ENCODE measurements at places on chromosomes 11 and 22.

GRCh38 chr11:35553021-35553420, 27.6 kb upstream of the PAMR1 start:
- no peak for DNase-seq

DNA sequence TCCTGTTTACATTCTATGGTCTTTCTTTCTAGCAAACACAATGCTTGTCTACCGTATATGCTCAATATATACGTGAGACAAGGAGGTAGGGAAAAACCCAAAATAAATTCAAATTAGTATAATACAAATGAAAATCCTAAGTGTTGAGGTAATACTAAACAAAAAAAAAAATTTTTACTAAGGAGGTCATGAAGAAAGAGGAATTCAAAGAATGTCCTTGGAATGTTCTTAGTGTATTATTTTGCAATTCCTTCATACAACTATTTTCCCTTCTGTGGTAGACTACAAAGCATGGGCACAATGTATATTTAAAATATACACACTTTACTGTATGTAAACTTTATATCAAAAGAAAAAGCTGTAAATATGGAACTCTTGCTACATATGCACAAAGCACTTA, 36.4 kb downstream of the PIK3C2A start:
- DNase-seq, result peak; percentile 8

GRCh38 chr11:111001986-111002611, 243.4 kb upstream of the POU2AF2 start:
- peak; percentile 78 for DNase-seq

GRCh38 chr11:69220561-69221051, 64.9 kb downstream of the SMIM38 start:
- no peak for DNase-seq

- DNase-seq, result no peak
These were observed 18.0 kb downstream of the LSP1 start for GRCh38 chr11:1870721-1871466.

GRCh38 chr11:76975513-76975912, 58.7 kb upstream of the B3GNT6 start:
- DNase-seq, result no peak

- DNase-seq, result no peak
These were observed 19.3 kb upstream of the SHISAL1 start for GRCh38 chr22:44331881-44332714.

DNA sequence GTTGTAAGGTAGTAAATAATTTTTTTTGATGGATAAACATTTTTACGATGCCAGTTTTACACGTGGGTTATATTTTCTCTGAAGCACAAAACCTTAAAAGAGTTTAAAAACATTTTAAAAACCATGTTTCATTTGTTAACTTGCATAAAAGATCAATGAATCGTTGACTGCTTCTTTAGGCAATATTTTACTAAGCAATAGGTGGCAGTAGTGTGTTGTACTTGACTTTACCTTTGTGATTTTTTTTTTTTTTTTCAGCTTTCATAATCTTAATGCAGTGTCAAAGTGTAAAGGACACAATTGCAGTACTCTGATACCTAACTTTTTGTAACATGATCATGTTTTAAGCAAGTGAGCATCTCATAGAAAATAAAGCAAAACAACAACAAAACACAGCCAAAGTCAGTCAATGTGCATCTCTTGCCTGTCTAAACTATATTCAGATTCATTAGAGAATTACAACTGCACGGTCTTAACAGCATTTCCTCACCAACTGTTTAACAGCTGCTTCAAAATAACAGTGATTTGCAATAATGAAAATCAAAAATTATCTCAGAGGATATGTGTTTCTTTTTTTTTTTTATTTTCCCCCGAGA, 27.7 kb downstream of the DNAJC24 start:
- no peak for DNase-seq

- DNase-seq, result no peak
These were observed 182.8 kb downstream of the C11orf87 start for GRCh38 chr11:109604481-109605400.

GRCh38 chr11:69821511-69822040, 2.4 kb upstream of the FGF3 start:
- no peak for DNase-seq

DNA sequence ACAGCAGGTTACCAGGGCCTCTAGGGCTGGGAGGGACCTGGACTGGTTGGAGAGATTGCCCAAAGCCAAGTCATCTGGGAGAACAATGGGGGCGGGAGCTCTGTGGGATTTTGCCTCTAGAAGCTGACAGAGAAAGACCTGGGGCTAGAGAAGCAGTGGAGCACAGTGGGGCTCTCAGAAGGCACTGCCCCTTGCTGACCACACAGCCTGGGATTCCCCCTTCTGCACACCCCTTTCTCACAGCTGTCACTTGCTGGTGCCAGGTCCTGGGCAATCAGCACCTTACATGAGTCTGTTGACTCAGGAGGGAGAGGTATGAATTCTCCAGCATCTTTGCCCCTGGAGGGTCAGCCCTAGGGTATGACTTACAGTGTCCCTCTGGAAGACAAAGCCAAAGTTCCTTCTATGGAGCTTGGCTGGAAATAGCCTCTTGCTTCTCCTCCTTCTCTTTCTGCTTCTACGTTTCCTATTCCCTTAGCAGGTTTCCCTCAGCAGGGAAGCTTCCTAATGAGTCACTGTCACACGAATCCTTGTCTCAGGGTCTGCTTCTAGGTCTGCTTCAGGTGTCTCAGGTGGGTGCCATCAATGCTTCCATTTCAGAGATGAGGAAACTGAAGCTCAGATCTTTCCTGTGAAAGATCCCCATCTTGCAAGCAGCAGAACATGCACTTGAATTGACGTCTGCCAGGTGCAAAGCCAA, 27.0 kb downstream of the GDPD5 start:
- DNase-seq, result no peak

DNA sequence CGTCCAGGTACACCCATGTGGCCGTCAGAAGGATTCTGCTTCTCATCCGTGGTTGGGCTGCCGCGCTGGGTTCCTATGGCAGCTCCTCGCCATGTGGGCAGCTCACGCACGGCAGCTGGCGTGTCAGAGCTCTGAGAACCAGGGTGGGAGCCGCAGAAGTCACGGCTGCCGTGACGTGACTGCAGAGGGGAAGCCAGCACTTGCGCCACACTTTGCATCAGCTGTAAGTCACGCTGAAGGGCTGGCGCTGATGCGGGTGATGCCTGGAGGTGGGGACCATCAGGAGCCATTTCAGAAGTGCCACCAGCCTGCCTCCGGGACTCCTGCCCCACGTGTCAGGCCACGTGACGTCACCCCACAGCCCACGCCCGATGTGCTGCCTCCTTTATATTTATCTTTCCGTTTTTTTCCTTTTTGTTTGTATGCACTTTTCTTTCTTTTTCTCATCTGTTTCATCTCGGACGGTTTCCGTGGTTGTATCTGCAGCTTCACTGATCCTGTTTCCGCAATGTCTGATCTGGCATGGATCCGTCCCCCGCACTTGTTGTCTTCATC, 133.2 kb downstream of the IGLL1 start:
- no peak for DNase-seq

- DNase-seq, result no peak
These were observed 142.9 kb downstream of the CCDC81 start for GRCh38 chr11:86517557-86517956.

DNA sequence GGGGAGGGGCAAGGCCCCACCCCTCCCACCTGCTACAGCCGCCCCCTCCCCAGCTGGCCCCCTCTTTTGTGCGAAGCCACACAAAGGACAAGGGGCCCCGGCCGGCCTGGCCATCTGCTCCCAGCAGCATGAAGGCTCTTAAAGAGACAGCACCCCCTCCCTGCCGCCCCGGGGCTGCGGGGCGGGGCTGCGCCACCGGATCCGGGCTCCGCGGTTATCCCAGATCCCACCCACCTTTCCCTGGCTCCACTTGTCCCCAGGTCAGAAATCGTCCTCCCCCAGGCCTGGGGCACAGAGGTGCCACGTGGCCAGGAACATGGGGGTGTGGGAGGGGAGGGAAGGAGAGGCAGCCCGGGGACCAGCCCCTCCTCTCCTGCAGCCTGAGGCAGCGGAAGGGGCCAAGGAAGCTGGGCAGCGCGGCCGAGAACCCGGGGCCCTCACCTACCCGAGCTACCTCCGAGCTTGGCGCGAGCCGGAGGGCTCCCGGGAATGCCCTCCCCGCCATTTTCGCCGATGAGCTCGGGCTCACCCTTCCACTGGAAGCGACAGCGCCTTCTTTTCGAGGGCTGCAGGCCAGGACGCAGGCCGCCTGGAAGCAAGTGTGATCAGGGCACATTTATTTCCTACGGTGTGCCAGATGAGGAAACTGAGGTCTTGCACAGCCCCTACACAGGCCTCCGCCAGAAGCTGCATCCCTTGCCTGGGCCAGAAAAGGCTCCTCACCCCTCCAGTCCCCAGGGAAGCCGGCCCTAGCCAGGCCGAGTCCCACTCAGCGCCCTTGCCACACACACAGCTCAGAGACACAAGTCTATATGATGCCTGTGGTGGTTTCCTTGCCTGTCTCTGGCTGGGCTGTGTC, 2.5 kb upstream of the RCOR2 start:
- no peak for DNase-seq

DNA sequence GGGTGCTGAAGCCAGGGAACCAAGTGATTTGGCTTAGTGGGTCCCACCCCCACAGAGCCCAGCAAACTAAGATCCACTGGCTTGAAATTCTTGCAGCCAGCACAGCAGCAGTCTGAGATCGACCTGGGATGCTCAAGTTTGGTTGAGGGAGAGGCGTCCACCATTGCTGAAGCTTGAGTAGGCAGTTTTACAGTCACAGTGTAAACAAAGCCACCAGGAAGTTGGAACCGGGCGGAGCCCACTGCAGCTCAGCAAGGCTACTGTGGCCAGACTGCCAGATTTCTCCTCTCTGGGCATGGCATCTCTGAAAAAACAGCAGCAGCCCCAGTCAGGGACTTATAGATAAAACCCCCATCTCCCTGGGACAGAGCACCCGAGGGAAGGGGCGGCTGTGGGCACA, 424.1 kb upstream of the TENM4 start:
- no peak for DNase-seq

DNA sequence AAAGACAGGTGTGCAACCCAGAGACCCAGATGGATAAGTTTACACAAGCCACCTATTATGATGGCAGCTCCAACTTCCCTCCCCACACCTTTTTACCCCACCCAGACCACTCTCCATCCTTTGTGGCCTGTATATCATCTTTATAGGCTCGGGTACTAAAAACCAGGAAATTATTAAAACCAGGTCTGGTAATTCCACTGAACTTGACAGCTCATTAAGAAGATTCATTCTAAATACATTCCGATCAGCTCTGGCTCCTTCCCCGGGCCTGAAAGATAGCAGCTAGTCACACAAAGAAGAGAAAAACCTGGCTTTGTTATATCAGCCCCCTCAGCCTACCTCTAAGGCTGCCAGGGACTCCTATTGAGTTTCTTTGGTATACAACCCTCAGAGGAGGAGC, 67.9 kb upstream of the API5 start:
- DNase-seq, result no peak

- DNase-seq, result no peak
These were observed 188 bp upstream of the MTNR1B start for GRCh38 chr11:92969293-92969633.

DNA sequence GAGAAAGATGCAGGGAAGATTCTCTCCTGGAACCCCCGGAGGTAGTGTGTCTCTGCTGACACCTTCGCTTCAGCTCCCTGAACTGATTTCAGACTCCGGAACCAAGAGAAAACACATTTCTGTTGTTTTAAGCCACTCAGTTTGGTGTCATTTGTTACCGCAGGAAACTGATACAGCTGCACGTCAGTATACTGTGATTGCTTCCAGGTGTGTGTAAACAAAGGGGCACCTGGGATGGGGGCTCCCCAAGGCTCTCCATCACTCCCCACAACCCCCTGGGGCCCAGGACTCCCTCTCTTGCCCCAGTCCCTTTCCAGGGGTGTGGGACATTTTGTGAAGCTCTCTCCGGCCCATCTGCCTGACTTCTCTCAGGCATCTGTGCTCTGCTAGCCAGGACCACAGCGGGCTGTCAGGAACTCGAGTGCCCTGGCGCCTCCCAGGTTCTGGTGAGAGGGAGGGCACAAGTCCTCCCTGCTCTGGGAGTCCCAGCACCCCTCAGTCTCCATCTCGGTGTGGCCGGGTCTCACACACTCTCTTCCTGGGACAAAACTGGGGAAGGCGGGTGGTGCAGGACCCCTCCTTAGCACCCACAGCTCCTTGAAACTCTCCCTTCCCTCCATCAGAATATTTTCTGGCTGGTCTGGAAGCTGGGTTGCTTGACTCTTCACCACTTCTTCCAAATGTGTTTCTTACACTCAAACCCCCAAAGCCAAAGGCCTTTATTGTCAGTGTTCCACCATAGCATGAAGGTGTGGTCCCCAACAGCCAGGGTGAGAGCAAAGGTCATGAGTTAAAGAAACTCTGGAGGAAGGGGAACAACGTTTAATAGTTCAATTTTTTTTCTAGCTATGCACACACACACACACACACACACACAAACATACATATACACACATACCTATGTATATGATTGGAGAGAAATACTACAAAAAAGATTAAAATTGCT, 35.0 kb upstream of the TSKU start:
- DNase-seq, result no peak

DNA sequence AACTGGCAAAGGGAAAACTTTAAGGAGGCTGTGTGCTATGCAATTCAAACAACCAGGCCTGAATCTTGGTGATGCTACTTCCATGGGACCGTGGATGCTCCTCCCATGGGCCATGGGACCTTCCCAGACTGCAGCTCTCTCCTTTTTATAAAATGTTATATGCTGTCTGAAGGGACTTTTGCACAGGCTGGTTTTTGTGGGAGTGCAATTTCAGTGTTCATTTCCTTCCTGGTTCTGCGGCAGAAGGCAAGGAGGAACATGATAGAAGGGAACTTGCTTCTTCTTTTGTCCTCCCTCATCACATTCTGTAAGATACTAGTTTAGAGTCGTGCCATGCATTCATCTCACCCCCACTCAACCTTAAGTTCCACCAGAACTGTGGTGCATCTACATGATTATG, 68.9 kb downstream of the C11orf58 start:
- no peak for DNase-seq

GRCh38 chr11:4527926-4528325, 17.1 kb upstream of the OR52M1 start:
- no peak for DNase-seq

DNA sequence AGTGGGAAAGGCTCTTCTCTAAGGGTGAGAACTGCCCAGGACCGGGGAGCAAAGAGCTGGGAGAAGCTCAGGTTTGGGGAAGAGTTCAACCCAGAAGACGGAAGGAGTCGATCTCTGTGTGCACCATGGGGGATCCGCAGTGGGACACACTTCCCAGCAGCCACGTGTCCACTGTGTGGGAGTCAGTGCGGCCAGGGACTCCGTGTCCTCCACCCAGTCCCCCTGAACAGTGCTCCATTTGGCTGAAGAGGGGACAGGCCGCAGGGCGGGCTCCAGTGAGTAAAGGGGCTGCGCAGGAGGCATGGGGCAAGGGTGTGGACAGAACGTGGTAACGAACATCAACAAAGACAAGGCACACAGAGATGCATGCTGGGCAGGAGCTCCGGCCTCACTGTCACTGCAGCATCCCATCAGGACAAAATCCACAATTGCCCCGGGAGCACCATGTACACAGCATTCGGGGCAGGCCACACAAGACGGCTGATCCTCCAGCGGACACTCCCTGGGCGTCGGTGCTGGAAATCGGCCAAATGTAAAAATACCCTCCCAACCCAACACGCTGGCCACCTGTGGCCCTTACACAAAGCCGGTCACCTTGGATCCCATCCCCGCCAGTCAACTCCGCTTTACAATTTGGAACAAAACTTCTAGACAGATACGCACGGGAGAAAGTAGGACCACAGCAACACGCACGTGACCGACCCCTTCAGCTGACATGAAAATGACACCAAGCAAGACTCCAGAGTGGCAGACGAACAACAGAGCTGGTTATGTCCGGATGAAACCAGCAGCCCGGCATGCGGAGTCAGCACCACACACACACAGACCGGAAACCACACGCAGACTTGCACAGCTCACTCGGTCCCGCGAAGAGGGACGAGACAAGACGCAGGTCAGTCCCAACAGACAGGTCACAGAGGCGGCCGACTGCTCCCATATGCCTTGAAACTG, 366.8 kb downstream of the SHANK2 start:
- DNase-seq, result no peak

All from AG04450 (cell line).